ENCODE measurements at places on chromosomes 7 and 10.

- DNase-seq = no peak
These were observed 218.0 kb downstream of the WDR37 start for GRCh38 chr10:1274111-1274661.

- DNase-seq = peak; percentile 39
These were observed 15.5 kb upstream of the CRTAC1 start for GRCh38 chr10:98045785-98046389.

GRCh38 chr7:105637755-105638154 is 56.5 kb upstream of the EFCAB10 start:
- no peak for DNase-seq

- no peak for DNase-seq
These were observed 43.2 kb downstream of the CCNY start for GRCh38 chr10:35379226-35380137.

Data from stimulated activated CD4-positive, alpha-beta T cell treated with anti-CD3 and anti-CD28 coated beads, Interleukin-2, amount 100 ng/mL, for 4 hours (primary cell).